Cerebellar nuclear complex (tissue), 1 donor: ENCODE measurements at places on chromosomes 12 and 14.

- no peak for DNase-seq
These were observed 7.4 kb downstream of the ASPG start for GRCh38 chr14:104092931-104093365.

GRCh38 chr14:74945261-74945851 is 10.0 kb downstream of the PGF start:
- no peak for DNase-seq

- no peak for DNase-seq
These were observed 28.4 kb downstream of the DIP2B start for GRCh38 chr12:50533203-50533584.

DNA sequence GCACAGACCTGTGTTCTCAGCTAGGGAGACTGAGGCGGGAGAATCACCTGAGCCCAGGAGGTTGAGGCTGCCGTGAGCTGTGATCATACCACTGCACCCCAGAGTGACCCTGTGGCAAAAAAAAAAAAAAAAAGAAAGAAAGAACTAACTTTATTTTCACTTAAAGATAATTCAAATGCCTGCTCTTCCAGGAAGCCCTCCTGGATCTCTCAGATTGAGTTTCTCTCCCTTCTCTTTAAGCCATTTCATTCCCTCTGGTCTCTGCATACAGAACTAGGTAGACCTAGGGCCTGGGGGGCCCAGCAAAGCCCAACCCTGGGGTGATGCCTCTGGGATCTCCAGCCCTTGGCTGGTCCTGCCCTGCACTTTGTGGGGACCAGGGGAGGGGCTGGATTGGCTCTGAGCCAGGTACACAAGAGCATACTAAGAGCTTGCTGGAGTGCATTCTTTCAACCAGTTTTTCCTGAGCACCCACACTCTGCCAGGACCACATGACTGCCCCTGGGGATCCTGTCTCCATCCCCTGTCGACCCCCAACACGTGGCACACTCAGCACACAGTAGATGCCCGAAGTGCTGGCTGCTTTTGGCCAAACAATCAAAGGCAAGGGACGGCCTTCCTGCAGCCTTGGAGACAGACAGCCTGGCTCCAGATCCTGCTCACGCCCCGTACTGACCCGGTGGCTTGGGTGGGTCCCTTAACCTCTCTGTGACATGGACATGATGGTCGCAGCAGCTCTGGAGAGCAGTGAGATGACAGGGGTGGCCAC is 52.7 kb downstream of the CYP46A1 start:
- DNase-seq: no peak

GRCh38 chr14:38931969-38932652 is 170.9 kb downstream of the SEC23A start:
- no peak for DNase-seq

GRCh38 chr12:113056631-113057488 is at the start of gene DTX1:
Gene DTX1, plus strand, starts transcription at chr12:113056730. Its CDS starts 1,463 bp downstream, at chr12:113058193.
- DNase-seq: no peak

GRCh38 chr14:67285876-67286452 is 44.7 kb downstream of the PALS1 start:
- no peak for DNase-seq

- DNase-seq: no peak
These were observed 186.4 kb downstream of the ANO6 start for GRCh38 chr12:45402288-45402687.

DNA sequence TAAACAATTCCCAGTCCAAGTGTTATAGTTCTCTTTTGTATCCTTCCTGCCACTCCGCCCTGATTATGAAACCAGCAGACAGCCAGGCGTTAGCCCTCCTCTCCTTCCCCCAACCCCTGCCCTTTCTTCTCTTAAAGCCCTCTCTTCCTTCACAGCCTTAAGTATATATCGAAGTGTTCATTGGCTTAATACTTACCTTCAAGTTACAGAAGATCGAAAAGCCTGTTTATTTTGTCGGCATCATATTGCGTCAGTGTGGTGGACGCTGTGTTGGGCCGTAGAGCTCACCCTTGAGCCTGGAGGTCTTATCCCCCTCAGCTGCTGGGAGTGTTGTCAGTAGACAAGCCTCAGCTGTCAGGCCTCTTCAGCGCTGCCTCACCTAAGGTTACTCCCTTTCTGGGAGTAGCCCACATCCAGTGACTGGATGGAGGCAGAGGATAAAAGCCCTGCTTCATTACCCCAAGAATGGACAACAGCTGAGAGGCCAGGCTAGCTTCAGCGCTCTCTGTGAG is 36.2 kb downstream of the CMAS start:
- no peak for DNase-seq

DNA sequence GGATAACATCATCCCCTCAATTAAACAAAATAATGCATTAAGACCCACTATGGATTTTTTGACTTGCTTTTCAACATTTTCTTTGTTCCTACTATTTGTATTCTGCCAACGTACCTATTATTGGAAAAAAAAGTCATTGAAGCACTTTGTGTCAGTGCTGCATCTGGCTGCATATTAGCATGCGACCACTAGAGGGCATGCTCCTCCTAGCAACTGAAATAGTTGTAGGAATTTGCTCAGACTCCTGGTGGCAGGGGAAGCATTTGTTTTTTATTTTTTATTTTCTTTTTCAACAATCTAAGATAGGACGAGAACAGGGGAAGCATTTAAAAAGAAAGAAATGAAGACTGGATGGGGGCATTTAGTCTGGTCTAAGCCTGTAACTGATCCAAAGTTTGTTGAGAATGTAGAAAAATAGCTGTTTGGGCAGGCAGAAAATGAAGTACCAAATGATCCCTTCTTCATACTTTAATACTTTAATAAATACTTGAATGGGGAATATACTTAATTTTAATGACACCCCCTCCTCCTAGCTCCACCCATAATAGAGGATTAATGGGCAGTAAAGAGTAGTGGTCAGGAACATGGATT is 14.5 kb upstream of the CLEC4A start:
- DNase-seq: peak; percentile 6
